Naive thymus-derived CD4-positive, alpha-beta T cell (primary cell): ENCODE measurements at places on chromosomes 5 and 9. TPM values are rescaled to one million over a fixed set of nuclear protein-coding genes. Genes with fewer than 3 reads are reported as not detected.

- no peak for DNase-seq
Measured at GRCh38 chr9:70428781-70429180, 14.3 kb upstream of the KLF9 start.

GRCh38 chr5:144315994-144316634 lies 145.4 kb downstream of the KCTD16 start:
- DNase-seq = no peak

The DIPK1B gene
- 0.31 TPM for polyA plus RNA-seq

The SCAI gene
- 2.7 TPM for polyA plus RNA-seq

The MCC gene
- polyA plus RNA-seq = 0.72 TPM

DNA sequence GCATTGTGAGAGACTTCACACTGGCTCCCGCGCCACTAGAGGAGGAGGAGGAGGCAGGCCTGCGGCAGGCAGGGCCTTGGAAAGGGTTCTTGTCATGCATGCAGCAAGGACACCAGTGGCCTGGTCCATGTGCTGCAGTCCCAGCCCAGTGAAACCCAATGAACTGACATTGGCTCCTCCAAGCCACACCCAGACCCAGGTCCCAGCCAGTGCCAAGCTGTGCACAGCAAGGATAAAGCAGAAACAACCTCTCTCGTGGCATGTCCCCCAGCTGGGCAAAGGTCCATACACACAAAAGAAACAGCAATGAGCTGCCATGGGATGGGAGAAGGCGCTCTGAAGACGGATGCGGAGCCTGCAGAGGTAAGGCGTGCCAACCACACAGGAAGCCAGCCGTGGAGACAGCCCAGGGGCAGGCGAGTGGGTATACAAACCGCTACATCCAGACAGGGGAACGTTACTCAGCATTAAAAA lies 89.2 kb downstream of the SEMA4D start:
- peak; percentile 31 for DNase-seq

- no peak for DNase-seq
Measured at GRCh38 chr5:168916852-168917251, 337.7 kb upstream of the PANK3 start.

The F2RL1 gene
- 3.2 TPM for polyA plus RNA-seq

The PFN3 gene
- polyA plus RNA-seq = not detected

DNA sequence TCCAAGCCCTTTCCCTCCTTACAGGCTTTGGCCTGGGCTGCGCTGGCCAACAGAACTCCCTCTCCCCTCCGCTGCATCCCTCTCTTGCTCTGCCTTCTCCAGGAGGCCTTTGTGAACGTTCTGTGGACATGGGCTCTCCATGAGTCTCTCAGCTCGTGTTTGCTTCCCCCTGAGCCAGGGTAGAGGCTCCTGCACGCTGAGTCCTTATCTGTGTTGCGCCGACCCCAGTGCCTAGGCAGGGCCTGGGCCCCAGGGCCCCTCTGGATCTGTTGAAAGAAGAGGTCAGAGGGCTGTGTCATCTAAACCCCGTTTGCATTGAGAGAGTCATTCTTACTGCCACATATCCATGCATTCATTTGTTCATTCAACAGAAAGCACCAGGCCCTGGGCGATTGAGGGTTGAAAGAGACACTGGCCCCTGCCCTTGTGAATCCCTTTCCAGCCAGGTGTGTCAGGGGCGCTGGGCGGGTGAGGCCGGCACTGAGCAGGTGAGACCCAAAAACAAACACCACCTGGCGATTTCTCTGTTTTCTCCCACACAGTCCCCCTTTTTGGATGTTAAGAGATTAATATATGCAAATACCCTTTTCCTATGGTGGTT lies 111.2 kb upstream of the IER5L start:
- no peak for DNase-seq

- DNase-seq = no peak
Measured at GRCh38 chr9:14747111-14747510, 24.6 kb upstream of the CER1 start.

The CTXN3 gene
- polyA plus RNA-seq = not detected

DNA sequence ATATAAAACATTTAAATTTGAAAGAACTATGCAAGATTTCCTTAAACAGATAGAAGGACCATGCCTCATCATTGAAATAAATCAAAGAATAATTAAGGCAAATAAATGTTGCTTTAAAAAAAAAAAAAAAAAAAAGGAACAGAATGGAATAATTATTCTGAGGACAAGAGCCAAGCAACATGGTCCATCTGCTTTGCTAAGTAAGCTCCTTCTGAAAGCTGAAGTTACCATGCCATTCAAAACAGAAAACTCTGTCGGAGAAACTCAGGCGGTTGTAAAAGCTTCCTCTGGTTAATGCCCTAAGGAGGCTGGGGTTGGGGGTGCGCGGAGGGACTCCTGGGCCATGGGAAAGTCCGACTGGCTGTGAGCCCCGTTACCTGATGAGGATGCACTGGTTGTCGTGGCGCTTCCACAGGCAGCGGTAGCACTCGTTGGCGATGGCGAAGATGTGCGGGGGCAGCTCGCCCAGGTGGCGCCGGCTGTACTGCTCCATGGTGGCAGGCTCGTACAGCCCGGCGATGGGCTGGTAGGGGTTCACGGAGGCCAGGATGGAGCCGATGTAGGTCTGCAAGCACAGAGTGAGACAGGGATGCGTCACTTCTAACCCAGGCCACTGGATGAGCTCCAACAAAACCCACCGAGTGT lies 141.7 kb downstream of the MYO10 start:
- no peak for DNase-seq

DNA sequence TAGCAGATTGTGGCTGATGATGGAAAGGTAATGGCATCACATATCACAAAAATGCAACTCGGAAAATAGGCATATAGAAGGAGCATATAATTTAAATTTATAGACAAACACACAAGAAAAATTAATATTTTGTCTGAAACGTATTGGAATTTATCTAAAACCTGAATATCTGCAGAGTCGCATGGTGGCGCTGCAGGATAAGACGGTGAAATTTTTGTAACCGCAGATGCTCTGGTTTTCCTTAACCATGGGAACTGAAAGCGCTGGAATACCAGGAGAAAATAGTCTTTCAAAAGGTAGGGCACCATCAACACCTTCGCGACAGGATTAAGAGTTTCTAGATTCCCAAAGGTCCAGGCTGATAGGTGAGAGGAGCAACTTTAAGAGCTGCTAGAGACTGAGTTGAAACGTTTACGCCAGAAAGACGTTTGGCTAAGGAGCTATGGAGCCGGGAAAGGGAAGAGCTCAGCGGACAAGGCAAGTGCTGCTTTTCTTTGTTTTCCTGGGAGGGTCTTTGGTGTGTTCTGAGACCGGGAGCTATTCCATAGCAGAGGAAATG lies 11.0 kb upstream of the PCDHB15 start:
- DNase-seq = no peak

DNA sequence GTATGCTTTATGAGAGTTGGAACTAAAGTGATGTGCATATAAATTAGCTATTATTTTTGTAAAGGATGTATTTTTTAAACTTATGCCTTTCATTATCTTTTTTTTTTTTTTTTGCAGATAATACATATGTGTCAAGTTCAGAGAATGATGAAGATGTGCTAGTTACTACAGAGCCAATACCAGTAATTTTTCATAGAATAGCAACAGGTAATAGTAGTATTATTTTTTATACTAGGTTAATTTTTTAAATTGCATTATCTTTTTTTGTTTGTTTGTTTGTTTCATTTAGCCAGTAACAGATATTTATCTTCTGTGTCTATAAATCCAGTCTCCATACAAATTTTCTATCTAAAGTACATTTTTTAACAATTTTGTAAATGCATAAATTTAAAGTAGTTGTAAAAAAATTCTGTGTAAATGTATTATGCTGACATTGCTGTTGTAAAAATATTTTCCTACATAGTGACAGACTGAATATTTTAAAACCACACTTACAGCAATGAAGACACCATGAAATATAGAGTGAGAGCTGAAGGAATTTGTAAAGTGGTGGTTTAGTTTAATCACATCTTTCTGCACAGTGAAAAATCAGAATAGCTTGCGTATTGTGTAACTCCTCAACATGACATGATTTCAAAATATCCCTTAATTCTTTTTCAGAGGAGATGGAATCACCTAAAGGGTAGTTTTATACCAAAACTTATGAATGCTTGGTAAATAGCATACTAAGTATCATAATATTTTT lies 93.3 kb downstream of the PARP8 start:
- DNase-seq = no peak

GRCh38 chr5:173572431-173573125 lies 43.9 kb downstream of the BOD1 start:
- DNase-seq = no peak

DNA sequence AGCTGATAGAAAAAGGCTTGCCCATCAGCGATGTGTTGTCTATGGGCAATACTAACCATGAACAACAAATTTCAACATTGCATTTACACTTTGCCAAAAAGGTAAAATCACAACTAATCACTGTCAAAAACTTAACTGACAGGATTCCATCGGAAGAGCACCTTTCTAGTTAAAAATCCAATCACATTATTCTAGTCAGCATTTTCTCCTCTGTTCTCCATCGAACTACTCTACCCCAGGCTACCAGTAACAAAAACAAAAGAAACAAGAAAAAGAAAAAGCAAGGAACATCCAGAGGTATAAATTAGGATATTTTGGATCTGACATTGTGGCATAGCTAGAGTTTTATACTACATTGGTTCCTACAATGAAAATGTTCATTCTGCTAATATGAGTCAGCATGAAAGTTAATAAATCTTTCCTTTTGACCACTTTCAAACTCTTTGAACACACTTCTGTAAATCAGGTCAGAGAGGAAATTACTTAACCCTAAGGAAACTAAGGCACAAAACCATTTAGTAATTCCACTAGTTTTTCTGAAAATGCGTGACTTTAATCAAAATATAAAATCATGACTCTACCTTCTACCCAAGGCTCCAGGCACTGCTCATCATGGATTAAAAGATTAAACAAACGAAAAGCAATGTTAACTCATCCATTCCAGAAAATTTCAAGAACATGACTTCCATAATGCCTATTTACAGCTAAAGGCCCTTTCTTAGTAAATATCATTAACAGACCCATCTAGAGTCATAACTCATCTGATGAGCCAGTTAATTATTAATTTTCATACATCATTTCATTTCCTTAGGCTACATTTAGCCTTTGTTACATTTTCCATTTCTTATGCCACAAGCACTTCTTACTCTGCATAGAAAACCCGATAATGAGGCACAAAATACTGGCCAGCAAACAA lies 10.2 kb downstream of the GLIS3 start:
- no peak for DNase-seq

The ADRB2 gene
- 0.21 TPM for polyA plus RNA-seq

DNA sequence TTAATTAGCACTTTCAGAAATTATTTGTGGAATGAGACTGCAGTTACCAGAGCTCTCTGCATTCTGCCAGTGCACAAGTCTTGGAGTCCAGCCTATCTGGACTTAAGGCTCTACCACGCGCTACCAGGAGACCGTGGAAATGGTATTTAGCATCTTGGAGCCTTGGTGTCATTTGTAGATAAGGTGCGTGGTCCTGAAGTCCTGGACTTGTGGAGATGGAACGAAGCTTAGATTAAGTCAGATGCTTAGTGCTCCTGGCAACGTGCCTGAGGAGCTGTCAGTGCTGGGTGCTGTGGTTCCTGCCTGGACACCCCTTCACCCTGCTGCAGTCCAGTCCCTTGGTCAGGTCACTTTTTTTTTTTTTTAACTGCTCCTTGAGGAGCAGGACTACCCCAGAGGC lies 59.7 kb downstream of the RCL1 start:
- DNase-seq = no peak

GRCh38 chr9:135275571-135276289 lies 188.3 kb downstream of the OLFM1 start:
- DNase-seq = no peak

DNA sequence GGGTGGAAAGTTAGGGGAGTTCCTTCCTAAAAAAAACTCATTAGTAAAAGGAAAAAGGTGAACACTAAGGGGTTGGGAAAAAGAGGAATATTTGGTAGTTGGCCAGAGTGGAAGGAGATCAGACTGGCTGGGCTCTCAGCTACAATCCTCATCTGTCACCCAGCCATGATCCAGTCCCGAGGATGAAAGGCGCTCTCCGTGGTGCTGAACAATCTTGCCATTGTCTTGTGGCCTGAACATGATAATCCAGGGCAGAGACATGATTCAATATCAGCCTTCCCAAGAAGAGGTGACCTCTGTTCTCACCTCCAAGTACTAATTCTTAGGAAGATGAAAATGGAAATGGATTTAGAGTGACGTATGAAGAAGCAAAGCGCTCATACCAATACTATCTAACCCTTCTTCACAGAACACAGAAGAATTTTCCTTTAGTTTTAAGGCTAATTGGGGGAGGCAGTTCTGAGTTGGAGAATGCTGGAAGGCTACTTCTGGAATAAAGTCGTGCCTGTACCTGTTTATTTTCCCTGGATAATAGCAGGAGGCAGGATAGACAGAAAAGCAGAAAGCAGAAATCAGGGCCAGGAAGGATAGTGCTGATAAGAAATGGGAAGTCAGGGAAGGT lies 36.6 kb upstream of the MYORG start:
- DNase-seq = peak; percentile 17

- no peak for DNase-seq
Measured at GRCh38 chr9:70112981-70113380, 69.3 kb downstream of the MAMDC2 start.

The ALDH1A1 gene
- polyA plus RNA-seq = not detected
